ENCODE measurements at places on chromosomes 16 and 17.
A peak's percentile ranks its signal among the peaks of the same experiment; 100 is the strongest.

DNA sequence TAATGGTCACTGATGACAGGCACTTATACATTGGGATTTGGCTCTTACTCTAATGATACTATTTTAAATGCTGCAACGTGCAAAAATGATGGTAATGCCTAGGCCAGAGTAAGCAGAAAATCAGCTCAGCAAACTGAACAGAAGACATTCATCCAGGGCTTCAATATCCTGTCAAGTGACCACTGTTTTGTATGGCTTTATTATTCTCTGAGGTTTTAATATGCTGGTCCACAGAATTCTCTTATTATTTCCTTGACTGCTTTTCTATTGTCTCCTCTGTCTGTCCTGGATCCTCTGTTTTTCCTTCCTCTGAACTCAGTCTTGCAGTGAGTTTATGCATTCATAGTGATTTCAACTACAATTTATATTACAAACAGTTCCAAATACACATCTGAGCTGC is 90.8 kb upstream of the PMFBP1 start:
- no peak for DNase-seq

DNA sequence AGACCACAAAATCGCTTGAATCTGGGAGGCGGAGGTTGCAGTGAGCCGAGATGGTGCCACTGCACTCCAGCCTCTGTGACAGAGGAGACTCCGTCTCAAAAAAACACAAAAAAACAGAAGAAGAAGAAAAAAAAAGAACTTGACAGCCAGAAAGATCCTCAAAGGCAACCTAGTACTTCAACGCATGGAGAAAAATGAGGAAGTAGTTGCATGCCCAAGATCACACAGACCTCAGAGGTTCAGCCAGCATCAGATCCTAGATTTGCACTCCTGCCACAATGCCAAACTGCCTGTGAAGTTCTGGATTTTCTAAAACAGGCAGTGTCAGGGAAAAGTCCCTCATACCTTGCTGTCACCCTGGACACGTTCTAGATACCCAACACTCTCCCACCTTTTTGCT is 1.5 kb downstream of the ATPAF2 start:
- peak; percentile 75 for DNase-seq

GRCh38 chr17:82358465-82359350 is at the start of gene TEX19:
TSS of gene TEX19 (plus strand) at chr17:82359247. CDS start at chr17:82362151, 2,904 bp downstream.
- DNase-seq = no peak

DNA sequence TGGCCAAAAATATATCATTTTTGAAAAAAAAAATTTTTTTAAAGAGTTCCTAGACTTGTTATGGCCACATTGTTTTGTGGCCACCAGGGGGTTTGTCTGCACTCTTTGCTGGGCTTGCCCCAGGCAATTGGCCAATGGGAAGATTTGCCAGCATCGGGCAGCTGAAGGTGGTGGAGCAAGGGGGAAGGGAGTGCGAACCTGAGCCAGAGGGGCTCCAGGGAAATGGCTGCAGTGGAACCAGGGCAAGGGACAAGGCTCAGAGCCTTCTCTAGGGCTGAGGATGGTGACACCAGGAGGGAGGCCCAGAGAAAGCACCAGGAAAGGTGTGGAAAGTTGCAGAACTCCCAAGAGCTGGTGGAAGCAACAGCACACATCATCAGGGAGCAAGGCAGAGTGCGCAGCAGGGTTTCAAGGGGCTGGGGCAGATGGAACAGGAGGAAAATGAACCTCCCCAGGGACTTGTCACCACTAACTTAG is 15.5 kb upstream of the CMIP start:
- peak; percentile 70 for DNase-seq

DNA sequence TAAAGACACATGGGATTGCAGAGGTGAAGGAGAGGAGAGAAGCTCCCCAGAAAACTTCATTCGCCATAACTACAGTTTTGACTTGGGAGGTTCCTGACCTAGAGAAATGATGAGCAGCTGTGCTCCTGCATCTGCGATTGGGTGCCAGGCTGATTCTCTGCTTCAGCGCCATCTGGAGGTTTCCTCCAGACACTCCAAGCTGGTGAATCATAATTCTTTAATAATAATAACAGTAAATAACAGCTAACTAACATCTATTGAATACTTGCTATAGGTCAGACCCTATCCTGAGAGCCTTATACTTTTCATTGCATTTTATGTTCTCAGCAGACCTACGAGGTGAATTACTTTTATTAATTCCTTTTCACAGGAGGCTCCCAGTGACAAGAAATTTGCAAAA is 575.8 kb downstream of the TOX3 start:
- DNase-seq = no peak

DNA sequence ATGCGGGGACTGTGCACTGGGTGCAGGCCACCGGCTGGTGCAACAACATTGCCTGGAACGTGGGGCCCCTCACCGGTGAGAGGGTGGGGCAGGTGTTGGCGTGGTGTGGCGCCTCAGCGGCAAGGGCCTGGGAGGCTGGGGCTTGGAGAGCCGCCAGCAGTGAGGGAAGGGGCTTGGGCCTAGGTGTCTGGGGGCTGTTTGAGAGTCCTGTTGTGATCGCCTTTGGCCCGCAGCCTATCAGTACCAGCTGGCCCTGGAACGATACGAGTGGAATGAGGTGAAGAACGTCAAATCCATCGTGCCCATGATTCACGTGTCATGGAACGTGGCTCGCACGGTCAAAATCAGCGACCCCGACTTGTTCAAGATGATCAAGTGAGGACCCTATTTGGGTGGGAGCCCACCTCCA is 2.6 kb upstream of the TMEM88 start:
- DNase-seq = no peak

GRCh38 chr17:79622776-79623175 is 11.9 kb upstream of the RBFOX3 start:
- no peak for DNase-seq

- DNase-seq = peak; percentile 39
These were observed 37.5 kb downstream of the RBFOX3 start for GRCh38 chr17:79573196-79573896.

GRCh38 chr16:3046641-3047386 is 453 bp downstream of the MMP25 start:
- DNase-seq = no peak

- DNase-seq = peak; percentile 95
These were observed 8.1 kb upstream of the CXCL16 start for GRCh38 chr17:4747847-4748246.

DNA sequence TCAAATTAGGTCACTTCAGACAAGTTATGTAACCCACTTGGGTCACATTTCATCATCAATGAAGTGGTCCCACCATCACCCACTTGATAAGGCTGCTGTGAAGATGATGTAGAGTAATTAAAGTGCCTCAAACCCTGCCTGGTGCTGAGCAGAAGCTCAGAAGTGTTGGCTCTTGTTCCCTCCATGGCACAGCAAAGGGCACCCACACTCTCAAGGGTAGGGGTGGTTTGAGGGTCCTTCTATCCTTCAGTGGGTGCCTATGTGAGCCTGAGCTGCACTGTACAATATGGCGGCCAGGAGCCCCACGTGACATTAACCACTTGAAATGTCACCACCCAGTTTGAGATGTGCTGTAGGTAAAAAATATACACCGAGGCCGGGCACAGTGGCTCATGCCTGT is 71.5 kb downstream of the CYTH1 start:
- DNase-seq = no peak

GRCh38 chr17:67443931-67444595 is 67.0 kb downstream of the PITPNC1 start:
- DNase-seq = no peak

GRCh38 chr17:46154151-46154816 is 38.9 kb downstream of the KANSL1 start:
- DNase-seq = peak; percentile 46

- no peak for DNase-seq
These were observed 26.9 kb downstream of the RANBP10 start for GRCh38 chr16:67779256-67780014.

DNA sequence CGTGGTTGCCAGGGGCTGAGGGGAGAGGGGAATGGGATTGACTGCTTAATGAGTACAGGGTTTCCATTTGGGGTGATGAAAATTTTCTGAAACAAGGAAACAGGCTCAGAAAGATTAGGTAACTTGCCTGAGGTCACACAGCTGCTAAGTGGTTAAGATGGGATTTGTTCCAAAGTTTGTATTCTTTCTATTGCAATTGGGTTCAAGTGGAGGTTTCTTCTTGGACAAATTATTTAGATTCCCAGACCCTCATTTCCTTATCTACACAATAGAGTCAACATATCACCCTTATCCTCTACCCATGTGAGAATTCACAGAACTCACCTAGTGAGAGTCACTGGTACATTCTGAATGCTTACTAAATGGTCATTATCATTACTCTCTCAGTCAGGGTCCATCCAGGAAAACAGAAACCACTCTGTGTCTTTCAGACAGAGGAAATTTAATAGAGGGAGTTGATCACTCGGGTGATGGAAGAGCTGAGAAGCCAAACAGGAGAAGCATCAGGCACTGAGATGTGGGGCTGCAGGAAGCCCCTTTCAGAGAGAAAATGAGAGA is 22.6 kb downstream of the CACNG4 start:
- DNase-seq = no peak

- DNase-seq = peak; percentile 75
These were observed 2.4 kb downstream of the VPS25 start for GRCh38 chr17:42775534-42776098.

DNA sequence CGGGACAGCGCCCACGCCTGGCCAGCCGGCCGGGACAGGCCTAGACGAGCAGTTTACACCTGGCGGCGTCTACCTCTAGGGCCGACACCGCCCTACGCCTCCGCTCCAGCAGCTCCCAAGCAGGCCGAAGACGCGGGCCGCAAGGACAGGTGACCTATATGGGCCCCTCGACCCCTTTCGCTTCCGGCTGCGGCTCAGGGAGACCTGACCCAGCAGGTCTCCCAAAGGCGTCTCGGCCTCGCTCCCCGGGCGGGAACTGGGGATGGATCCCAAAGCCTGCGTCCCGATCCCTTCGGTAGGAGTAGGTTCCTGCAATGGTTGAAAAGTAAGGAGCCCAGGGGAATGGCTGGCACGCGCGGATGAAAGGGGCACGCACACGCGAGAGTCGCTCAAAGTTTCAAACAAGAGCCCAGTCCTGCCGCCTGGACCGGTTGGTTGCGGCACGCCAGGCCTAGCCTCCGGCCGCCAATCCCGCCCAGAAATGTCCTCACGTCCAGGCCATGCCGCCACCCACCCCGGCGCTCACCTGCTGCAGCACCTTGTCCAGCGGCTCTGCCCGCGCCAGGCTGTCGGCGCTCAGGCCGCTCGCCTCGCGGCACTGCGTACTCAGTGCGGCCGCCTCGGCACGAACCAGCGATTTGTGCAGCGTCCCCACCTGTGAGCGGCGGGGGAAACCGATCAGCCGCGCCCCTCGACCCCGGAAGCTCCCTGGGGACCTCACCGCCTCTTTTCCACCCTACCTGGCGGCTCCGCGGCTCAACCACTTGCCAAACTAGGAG is 630 bp downstream of the ESRP2 start:
- DNase-seq = no peak

- DNase-seq = no peak
These were observed 44.8 kb upstream of the NLRP1 start for GRCh38 chr17:5629128-5629527.

DNA sequence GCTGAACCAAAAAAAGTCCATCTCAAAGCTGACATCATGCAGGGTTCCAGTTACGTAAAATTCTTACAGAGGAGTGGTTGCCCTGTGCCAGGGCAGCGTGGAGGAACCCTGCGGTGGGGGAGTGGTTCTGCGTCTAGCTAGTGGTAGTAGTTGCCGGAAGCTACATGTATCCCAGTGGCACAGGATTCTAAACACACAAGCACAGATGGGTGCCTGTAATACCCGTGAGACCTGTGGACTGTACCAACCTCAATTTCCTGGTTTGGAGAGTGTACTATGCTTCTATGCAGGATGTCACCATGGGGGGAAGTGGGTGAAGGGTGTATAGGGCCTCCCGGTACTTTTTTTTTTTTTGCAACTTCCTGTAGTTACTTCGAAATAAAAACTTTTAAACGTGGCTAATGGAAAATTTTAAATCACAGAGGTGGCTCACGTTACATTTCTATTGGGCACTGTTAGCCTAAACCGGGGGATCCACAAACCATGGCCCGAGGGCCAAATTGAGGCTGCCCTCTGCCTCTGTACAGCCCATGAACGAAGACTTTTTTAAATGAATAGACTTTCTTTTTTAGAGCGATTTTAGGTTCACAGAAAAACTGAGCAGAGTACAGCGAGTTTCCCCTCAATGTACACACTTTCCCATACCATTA is 38.5 kb downstream of the TBC1D16 start:
- peak; percentile 87 for DNase-seq

DNA sequence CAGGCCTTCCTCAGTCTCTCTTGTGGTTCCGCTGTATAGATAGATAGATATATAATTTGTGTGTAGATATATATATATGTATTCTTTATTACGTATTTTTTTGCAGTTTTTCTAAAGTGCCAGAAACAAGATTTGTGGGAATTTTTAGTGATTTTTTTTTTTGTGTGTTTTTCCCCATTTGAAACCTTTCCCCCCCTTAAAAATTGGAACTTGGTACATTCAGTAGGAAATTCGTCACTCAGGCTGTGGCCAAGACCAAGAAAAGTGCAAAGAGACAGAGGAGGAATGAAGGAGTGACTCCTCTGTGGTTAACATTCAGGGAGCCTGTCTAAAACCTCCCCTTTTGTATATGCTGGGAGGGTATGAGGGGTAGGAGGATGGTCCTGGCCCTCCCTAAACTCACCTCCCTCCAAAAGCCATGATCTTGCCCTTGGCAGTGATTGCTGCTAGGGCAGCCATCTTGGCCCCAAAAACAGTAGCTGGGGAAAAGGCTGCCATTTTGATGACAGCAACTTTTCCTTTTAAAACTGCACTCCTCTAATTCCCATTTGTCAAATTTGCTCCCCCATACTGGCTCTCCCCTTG is 15.2 kb downstream of the CHRNB1 start:
- no peak for DNase-seq

DNA sequence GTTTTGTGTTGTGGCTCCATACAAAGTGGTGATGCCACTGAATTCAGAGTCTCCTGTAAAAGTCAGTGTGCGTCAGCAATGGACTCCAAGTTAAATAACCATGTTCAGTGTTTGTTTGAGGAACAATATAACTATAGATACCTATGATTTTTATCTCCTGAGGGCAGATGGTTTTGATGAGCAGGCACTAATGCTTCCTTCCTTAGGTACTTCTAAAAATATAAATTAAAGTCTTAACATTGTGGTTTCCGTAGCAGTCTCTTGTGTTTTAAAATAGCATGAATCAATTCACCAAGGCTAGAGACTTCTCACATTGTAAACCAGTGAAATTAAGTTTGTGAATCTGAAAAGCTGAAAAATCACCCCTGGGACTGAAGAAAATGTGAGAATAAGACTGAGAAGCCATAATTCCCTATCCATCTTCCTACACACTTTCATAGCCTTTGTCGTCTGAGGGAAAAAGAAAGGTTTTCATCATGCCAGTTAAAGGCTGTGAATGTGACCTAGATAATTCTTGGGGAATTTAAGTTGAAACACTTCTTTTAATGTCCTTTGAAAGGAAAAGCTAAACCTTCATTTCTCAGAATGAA is 1502.9 kb downstream of the CDH11 start:
- no peak for DNase-seq

DNA sequence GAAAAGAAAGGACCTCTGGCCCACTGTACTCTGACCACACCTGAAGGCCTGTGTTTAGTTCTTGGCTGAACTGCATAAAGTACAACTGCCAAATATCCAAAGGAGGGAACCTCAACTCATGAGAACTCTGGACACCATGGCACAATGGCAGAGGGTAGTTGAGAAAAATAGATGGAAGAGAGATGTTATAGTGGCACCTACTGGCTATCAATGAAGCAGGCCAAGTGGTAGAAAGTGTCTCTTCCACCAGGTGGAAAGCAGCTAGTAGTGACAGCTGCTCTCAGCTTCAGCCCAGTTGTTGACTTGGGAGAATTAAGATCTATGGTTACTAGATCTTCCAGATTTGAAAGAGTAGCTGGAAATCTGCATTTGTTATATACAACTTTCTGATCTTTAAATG is 3.2 kb downstream of the MED31 start:
- DNase-seq = peak; percentile 23

- DNase-seq = no peak
These were observed 22.9 kb downstream of the RPGRIP1L start for GRCh38 chr16:53680756-53681155.
